Naive thymus-derived CD4-positive, alpha-beta T cell (primary cell): ENCODE measurements at places on chromosomes 4 and X.

DNA sequence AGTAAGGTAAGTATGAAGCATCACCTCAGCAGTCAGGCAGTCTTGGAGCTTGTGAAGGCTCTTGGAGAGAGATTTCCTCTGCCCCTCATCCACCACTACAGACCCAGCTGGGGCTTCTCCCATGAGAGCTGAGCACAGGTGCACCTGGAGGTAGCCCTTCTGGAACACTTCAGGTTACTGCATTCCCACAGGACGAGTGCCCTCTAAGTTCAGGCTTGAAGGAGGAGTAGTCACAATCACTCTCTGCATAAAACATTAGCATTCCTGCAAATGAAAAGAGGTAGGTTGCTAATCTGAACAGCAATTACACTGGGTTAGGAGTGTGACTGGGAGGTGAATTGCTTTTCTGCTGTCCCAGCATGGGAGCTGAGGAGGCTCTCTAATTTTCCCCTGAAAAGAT, 308.8 kb downstream of the TEX13C start:
- DNase-seq: no peak

DNA sequence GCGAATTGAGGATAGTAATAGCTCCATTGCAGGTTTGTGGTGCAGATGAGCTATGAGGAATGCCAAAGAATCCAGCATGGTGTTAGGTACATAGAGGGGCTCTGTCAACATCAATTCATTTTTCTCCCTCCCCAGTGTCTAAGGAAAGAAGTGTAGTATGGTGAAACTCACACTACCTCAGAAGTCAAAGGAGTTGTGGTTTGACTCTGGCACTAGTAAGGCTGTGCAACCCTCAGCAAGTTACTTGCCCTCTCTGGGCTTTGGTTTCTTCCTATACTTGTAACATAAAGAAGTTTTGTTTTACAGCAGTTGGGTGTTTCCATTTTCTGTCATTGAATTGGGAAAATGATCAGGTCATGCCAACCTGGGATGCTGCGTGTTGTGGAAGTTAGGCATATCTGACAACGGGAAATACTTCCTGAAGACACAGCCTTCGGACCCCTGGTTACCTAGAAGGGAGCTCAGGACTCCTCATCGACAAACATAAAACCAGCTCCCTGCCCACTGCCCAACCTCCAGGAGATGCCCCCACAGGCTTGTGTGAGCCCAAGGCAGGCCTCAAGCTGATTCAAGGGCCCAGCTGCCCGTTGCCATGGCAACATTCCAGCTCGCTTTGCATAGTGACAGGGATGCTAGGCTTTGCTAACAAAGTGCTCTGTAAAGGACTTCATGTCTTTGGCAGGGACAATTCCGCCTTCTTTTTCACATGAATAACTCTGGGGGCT, 71.4 kb downstream of the RTL5 start:
- DNase-seq: no peak

DNA sequence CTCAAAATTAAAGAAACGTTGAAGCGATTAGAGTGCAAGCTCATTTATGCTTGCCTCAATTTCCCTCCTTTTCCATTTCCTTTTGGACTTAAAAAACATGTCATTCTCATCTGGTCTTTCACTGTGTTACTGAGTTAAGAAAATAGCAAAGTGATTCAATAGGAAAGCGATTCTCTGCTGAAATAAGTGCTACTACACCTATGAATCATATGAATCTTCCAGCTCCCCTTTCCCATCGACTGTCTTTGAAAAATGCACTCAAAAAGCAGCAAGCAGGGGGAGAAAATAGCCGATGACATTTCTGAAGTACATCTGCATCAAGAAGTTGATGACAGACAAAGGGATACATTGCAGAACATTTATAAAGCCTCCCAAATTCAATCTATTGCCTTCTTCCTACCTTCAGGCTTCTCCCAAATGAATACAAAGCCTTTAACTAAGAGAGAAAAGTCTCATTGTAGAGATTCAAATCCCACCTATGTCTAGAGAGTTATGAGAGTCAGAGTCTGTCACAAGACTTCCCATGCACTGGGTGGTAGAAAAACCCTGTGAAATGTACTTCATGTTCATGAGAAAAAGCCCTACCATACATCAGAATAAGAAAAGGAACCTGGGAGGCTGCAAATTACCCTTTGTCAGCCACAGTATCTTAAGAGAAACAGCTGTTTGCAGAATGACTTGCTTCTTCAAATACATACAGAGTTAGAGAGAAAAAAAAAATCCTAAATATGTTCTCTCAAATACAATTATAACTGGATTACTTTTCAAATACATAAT, 78.9 kb downstream of the MBNL3 start:
- no peak for DNase-seq

DNA sequence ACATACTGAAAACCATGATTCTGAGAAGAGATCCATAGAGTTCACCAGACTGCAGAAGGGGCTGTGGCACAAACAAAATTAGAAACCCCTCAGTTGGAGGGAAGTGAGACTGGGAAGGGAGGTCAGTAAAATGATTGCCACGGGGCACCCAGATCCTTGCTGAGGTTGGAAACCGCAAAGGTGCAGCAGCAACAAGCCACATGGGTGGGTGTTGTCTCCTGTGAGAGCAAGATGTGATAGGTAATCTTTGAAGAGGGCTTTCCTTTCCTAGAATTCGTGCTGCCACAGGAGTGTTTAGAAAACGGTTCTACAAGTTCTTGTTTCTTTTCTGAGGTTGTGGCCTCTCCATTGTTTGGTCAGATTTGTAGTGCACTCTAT, 85.5 kb downstream of the NFKB1 start:
- peak; percentile 10 for DNase-seq

DNA sequence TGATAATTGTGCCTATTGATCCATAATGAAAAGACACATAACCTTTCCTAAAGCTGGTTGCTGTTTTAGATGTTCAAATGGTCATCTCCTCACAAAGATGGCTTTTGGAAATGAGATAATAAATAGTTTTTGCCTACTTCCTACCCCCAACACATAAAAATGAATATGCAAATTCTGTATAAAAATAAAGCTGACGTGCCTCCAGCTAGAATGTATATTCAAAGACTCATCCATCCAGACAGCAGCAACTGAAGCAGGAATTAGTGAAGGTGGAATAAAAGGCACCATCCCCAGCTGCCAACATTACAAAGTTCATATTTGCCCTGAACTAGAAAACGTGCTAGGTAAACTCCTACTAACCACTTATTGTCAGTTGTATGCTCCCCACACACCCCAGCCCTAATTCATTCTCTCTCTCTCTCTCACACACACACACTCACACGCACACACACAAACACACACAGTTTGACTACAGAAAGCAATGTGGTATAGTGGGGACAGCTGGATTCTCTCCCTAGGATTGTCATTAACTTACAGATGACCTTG, 53.6 kb downstream of the PCDH19 start:
- no peak for DNase-seq

DNA sequence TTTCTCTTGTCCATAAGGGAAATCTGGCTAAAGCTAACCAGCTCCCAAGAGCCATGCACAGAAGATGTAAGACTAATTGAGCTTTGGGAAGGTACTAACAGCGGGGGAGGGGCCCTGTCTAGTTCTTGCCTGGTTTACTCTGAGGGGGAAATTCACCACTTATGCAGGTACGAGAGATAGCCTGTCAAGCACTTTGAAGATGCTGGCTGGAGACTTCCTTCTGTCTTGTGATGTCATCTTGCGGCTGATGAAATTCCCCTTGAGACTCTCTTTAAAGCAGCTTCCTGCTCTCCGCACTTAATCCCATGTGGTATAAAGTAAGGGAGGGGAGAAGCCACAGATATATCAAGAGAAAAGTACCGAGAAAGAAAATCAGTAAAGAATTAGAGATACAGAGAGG, 345.3 kb downstream of the MAPK10 start:
- DNase-seq: no peak

GRCh38 chr4:123204737-123205136, 191.9 kb upstream of the SPRY1 start:
- DNase-seq: no peak

GRCh38 chrX:136892412-136892811, 11.9 kb upstream of the RBMX start:
- no peak for DNase-seq
